ENCODE measurements at places on chromosomes 3 and 15.
A peak's percentile ranks its signal among the peaks of the same experiment; 100 is the strongest.

GRCh38 chr3:30606301-30607031 is at the start of gene TGFBR2:
TGFBR2 (plus strand) TSS chr3:30606601; CDS start chr3:30606884, 283 bp downstream.
- peak; percentile 98 for DNase-seq

- DNase-seq, result peak; percentile 73
Measured at GRCh38 chr3:156518726-156519125, 36.2 kb downstream of the SSR3 start.

DNA sequence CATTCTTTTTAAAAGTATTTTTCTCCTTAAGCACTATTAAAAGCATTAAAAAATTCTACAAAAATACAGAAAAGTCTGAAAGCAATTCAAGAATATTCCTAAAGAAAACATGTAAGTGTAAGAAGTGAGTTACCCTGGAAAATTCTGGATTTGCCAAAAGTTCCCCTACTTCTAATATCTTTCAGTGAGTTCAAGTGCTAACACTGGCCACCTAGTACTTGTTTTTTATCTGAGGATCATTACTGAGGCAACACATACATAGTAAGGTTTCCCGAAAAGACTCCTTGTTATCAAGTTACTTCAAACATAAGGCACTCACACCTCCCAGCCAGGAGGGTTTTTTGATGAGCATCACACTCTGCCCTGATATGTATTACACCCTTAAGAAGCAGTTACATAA is 158.4 kb downstream of the TIGIT start:
- DNase-seq, result no peak

DNA sequence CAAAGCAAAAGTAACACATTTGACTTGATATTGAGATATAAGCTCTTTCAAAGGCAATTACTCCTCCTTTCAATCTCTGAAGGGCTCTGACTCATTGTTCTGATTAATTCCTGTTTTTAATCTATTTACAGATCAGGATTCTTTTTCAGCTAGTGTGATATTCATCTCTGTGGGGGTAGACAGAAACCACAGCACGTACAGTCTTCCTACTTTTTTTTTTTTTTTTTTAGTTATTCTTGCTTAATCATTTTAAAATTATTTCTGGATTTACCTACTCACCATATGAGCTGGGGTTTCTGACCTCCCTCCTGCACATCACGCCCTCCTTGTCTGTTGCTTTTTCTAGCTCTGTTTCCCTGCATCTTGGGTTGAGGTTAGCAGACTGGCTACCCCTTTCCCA is 1.4 kb downstream of the CNTN3 start:
- peak; percentile 64 for DNase-seq

- DNase-seq, result no peak
Measured at GRCh38 chr3:116980099-116980498, 270.5 kb downstream of the TUSC7 start.

- DNase-seq, result no peak
Measured at GRCh38 chr3:72238801-72239200, 453.9 kb upstream of the PROK2 start.

DNA sequence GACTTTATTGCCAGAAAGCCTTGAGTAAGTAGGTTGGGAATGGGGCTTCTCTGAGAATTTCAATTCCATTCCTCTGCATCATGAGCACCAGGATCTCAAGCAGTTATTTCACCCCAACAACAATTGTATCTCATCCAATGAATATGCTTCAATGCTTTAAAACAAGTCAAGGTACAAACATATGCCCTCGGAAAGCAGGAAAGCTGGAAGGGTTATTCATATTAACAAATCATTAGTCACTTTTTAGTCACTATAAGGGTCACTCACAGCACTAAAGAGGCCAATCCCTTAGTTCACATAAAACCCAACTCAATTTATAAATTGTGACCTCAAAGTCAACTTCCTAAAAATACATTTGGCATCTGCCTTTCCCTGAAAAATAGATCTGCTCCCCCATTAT is 16.2 kb downstream of the MB21D2 start:
- DNase-seq, result peak; percentile 97

GRCh38 chr3:190150681-190151080 is 30.0 kb upstream of the P3H2 start:
- DNase-seq, result no peak

- DNase-seq, result no peak
Measured at GRCh38 chr3:191105418-191105817, 93.6 kb upstream of the OSTN start.

- DNase-seq, result no peak
Measured at GRCh38 chr3:102741105-102741504, 306.3 kb downstream of the ZPLD1 start.

GRCh38 chr15:57288926-57289580 is 87.3 kb upstream of the CGNL1 start:
- peak; percentile 19 for DNase-seq

DNA sequence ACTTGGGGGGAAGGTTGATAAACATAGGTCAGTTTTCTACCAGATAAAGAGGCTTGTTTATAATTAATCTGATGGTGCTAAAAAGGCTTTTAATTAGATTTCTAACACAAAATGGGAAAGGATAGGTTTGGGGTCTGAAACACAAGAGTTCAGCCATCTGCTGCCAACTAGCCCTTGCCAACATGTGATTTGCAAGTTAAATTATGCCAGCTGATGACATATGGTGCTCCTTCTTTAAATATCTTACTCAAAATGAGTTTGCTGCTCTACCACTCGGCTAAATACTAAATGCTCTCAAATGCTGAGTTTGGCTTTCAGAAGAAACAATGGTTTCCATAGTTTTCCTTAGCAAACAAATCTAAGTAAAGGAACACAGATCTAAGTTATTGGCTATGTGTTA is 557.8 kb upstream of the CCDC54 start:
- no peak for DNase-seq

DNA sequence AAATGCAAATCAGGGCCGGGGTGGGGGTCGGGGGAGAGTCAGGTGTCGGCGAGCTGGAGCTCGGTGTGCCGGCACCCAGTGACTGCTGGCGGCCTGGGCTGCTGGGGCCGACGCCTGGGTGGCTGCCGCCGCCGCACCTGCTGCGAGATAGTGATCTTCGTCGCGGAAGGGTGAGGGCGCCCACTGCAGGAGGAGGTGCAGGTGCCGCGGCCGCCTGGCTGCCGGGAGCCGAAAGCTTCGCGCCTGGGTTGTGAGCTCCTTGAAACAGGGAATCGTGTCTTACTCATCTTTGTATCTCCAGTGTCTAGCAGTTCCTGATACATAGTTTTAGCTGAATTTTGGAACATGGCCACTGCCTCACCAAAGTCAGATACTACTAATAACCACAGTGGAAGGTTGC is 64.0 kb upstream of the CPOX start:
- no peak for DNase-seq

DNA sequence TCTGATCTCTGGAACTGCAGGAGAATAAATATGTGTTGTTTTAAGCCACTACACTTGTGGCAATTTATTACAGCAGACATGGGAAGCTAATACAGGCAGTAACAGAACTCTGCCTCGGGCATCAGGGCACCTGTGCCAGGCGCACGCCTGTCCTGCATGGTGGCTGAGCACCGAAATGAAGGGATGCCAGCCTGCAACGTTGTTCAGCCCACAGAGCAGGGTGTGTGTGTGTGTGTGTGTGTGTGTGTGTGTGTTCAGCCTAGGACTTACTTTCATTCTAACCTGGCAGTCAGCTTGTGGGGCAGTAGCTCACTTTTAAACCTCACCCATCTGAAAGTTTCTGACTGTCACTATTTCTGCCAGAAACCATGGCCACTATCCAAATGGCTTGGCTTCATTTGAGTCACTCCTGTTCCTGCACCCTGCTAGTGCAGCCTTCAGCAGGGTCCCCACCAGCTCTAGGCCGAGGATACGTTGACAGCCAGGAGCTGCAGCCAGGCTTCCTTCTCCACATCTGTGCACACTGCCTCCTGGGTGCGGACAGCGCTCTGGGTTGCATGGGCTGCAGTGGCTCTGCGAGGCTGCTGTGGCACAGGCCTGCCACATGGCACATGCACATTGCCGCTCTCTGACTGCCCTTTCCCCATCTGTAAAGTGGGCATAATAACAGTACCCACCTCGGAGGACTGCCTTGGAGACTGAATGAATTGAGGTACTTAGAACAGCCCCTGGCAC is 4.5 kb downstream of the UROC1 start:
- no peak for DNase-seq

DNA sequence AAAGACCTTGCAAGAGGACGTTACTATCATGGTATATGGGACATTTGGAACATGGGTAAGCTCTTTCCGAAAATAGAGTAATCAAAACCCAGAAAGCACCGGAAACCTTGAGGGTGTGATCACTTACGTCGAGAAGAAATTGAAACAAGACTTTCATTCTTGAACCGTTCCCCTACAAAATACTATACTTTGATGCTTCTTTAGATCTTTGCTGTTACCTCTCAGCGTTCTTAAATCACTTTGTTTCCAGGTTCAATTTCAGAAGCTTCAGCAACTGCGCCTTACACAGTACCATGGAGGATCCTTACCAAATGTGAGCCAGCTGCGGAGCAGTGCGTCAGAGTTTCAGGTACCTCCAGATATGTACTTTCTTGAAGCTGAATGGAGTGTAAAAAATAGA is 10.1 kb downstream of the CRTC3 start:
- DNase-seq, result no peak

DNA sequence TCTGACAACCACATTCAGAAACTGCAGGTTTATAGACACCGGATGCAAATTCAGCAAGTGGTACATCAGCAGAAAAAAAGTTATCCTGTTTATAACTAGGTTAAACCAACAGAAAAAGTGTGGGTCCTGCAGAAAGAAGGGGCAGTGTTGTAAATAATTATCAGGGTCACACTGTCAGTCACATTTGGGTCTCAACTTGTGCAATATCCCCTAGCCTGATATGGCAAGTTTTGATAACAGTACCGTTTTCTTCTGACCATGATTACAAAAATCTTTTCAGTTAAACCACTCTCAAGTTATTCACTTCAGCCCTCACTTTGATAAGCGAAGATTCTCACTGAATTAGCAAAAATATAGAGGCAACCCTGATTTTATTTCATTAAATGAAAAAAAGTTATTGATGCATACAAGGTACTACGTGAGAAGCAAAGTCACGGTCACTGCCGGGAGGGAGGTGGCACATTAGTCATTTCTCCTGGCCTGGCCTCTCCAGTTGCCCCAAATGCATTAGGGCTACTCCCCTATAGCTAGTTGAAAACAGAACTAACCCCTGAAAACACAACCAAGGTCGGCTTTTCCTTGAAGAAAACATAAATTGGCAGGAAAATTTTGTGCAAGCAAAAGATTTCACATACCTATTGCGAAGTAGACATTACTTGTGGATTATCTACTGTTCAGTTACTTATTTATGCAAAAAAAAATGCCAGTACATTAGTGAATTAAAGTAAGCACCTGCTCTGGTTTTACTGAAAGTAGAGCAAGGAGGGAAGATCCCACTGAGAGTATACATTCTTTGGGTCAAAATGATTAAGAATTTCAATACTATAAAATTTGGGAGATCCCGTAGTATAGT is 28.6 kb downstream of the IL5RA start:
- no peak for DNase-seq

- DNase-seq, result no peak
Measured at GRCh38 chr3:182435860-182436259, 357.4 kb upstream of the ATP11B start.

- DNase-seq, result no peak
Measured at GRCh38 chr3:57128826-57129667, 36.1 kb downstream of the IL17RD start.

- peak; percentile 42 for DNase-seq
Measured at GRCh38 chr3:170808041-170808440, 62.0 kb downstream of the RPL22L1 start.

- no peak for DNase-seq
Measured at GRCh38 chr3:25427563-25427941, 511 bp upstream of the RARB start.

GRCh38 chr15:68487087-68487843 is 55.3 kb upstream of the ITGA11 start:
- DNase-seq, result peak; percentile 69

DNA sequence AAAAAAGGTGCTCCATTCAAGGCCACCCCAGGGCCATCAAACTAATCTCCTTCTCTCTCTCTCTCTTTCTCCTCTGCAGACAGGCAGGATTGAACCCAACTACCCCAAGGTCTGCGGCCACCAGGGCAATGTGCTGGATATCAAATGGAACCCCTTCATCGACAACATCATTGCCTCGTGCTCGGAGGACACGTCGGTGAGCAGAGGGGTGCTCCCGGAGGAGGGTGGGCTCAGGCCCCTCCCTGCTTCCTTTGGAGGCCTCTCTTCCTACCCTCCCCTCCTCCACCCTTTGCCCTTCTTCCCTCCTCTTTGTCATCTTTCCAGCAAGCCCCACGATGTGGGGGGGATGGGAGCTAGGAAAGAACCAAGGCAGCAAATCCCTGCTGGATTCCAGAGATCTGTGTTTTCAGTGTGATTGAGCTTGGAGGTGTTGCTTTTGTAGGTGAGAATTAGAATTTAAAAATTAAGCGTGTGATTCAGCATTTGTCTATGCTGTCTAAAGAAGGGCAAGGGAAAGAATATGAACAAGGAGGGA is 116.3 kb downstream of the CORO2B start:
- DNase-seq, result no peak

DNA sequence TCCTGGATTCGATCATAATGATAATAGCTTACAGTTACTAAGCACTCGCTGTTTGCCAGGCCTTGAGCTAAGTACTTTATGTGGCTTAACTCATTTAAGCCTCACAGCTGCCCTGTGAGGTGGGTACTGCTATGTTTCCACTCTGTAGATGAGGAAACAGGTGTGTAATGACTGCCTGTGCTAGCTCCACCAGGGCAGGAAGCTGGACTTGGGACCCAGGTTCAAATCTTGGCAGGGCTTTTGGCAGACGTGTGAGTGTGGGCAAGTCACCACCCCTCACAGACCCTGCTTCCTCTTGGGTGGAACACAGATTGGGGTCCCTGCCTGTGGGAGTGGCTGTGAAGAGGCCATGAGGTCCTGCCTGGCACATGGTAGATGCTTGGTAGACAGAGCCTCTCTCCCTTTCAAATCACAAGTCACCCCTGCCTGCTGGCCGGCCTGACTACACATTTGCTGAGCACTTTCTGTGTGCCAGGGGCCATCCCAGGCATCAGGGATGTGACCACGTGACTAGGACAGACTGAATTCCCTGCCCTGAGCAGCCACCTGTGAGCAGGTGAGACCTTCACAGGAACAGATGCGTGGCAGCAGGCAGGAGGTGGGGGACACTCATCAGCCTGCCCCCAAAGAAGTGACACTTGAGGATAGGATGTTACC is 3.7 kb downstream of the EFCC1 start:
- no peak for DNase-seq
